ENCODE measurements at places on chromosomes 1 and 21. TPM values are rescaled to one million over a fixed set of nuclear protein-coding genes. Genes with fewer than 3 reads are reported as not detected.

Gene C4BPB
- total RNA-seq, result 2.4 TPM

Gene PRAMEF25
- not detected for total RNA-seq

Gene FAM163A
- total RNA-seq, result not detected

Gene OR2L8
- not detected for total RNA-seq

Gene PKP1
- total RNA-seq, result under 0.01 TPM

Gene OR14I1
- not detected for total RNA-seq

Gene PLD5
- not detected for total RNA-seq

Gene DNAH14
- 15.0 TPM for total RNA-seq

Gene TRIM62
- 6.3 TPM for total RNA-seq

Gene SYNJ1
- 3.7 TPM for total RNA-seq

Gene TINAGL1
- 13.5 TPM for total RNA-seq

Gene PCSK9
- 0.14 TPM for total RNA-seq

Gene PTGS2
- total RNA-seq, result 113 TPM

Gene TEDDM1
- not detected for total RNA-seq

Gene OR2T11
- not detected for total RNA-seq

Gene MTF2
- 15.1 TPM for total RNA-seq

Gene TTC22
- total RNA-seq, result not detected

Gene NEK2
- 36.2 TPM for total RNA-seq

Gene UTP11
- total RNA-seq, result 69.9 TPM

Gene RAB3B
- total RNA-seq, result 85.0 TPM

Gene PRELP
- total RNA-seq, result 0.14 TPM
